ENCODE measurements at places on chromosomes 2 and 18.
A peak's percentile ranks its signal among the peaks of the same experiment; 100 is the strongest.

GRCh38 chr2:15722980-15723379, 131.3 kb downstream of the DDX1 start:
- H3K4me3 ChIP-seq: no peak overlapping the region
- no peak for DNase-seq
- H3K36me3 ChIP-seq: no peaks in the 10 kb centered on the region

DNA sequence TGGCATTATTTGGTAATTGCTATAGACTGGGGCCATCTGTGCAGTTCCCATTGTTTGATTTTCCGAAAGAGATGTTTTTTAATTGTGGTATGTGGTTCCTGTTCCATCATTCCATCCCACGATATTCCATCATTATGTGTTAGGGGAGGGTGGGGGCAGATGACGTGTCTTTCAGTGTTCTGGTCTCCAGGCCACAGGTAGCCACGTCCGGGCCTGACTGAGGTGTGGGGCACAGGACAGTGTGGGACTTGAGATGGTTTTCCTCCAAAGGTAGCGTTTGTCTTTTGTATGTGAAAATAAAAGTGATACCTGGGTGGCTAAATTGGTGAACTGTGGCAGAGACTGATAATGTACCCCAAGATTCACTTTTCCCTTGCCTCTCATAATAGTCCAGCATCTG, 192.2 kb upstream of the HAAO start:
- no peaks in the 10 kb centered on the region for H3K36me3 ChIP-seq
- H3K4me1 ChIP-seq: no peaks in the 10 kb centered on the region
- peaks cover 6% of the 10 kb centered on the region for H3K27me3 ChIP-seq

GRCh38 chr18:2510416-2510815, 60.9 kb downstream of the METTL4 start:
- no peaks in the 10 kb centered on the region for H3K27me3 ChIP-seq
- no peak overlapping the region for H3K27ac ChIP-seq
- peaks cover 8% of the 10 kb centered on the region for H3K4me1 ChIP-seq
- no peak for DNase-seq

DNA sequence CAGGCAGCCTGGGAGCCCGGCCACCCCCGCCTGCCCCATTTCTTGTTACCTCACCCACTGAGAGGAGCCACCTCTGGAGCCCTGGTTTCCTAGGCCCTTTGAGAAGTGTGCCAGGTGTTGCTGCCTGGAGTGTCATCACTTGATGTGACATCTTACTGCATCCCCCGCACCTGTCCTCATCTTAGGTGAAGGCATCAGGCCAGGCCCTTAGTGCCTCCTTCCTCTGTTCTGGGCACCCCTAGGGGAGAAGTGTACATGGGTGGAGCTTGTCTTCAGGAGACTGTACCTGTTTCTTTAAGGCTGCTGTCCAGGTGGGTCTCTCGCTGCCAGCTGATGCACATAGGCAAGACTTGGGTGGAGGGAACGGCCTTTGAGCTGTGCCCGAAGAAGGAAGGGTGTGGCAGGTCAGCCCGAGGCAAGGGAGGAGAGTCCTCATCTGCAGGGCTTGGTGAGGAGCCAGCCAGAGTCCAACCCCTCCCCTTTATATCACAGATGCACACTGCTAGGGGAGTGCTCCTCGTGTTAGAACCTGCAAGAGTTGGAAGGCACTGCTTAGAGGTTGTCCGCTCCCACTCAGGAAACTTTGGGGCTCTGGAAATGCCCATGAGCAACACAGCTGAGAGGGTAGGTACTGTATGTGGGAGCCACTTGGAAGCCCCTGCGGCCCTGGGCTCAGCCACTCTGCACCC, 45.9 kb downstream of the NCK2 start:
- peaks cover 96% of the 10 kb centered on the region for H3K4me1 ChIP-seq
- peak overlapping the region; percentile 86 for H3K27ac ChIP-seq
- H3K27me3 ChIP-seq: no peaks in the 10 kb centered on the region
- DNase-seq: no peak
- no peak overlapping the region for H3K4me3 ChIP-seq

- no peak overlapping the region for H3K27ac ChIP-seq
- H3K36me3 ChIP-seq: no peaks in the 10 kb centered on the region
- peaks cover 4% of the 10 kb centered on the region for H3K27me3 ChIP-seq
- DNase-seq: no peak
- no peak overlapping the region for H3K4me3 ChIP-seq
These were observed 110.8 kb downstream of the FMNL2 start for GRCh38 chr2:152445791-152446201.

GRCh38 chr18:55427951-55428350, 160.0 kb downstream of the TCF4 start:
- no peaks in the 10 kb centered on the region for H3K36me3 ChIP-seq
- H3K27me3 ChIP-seq: peaks cover 3% of the 10 kb centered on the region
- no peaks in the 10 kb centered on the region for H3K4me1 ChIP-seq
- H3K27ac ChIP-seq: no peak overlapping the region
- DNase-seq: no peak

DNA sequence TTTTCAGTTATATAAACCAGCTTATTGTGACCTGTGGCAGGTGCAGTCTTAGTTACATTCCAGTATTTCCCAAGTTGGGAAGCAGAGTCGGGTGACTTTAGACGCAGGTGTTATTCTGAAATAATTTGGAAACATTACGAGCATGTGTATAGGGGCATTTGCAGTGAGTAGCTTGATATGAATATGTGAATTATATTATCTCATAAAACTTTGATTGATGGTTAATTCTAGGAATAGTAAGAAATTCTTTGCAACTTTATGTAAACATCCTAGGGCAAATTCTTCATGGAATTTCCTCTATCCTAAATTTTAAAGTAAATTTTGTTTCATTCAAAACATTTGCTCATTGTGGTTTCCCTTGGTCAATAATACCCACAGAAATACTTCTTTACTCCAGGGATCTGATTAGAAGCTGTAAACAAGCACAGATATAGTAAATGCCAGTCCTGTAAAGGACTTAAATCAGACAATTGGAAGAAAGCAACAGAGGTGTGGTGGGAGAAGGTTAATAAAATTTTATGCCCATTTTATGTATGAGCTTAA, 580.6 kb upstream of the CDH2 start:
- H3K36me3 ChIP-seq: no peaks in the 10 kb centered on the region
- no peaks in the 10 kb centered on the region for H3K4me1 ChIP-seq
- no peak for DNase-seq

- no peak overlapping the region for H3K4me3 ChIP-seq
- peaks cover 15% of the 10 kb centered on the region for H3K36me3 ChIP-seq
- H3K27ac ChIP-seq: peak overlapping the region; percentile 33
- no peaks in the 10 kb centered on the region for H3K27me3 ChIP-seq
- H3K4me1 ChIP-seq: peaks cover 47% of the 10 kb centered on the region
These were observed 56.0 kb downstream of the MAPRE2 start for GRCh38 chr18:35097195-35097594.

DNA sequence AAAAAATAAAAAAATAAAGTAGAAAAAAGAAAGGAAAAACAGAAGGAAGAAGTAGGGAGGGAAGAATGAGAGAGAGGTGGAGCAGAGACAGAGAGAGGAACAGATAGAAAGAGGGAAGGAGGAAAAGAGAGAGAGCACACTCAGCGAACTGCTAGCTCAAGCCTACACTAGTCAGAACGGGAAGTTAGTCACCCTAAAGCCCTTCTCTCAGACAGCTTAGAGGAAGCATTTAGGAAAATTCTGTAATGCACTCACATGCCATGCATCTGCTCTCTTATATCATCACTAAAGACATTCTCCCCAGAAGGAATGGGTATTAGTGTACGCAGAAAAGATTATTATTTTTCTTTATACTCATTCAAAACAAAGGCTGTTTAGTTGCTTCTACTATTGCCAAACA, 68.1 kb upstream of the SULT1C3 start:
- H3K27me3 ChIP-seq: peaks cover 6% of the 10 kb centered on the region
- no peak overlapping the region for H3K4me3 ChIP-seq
- no peak overlapping the region for H3K27ac ChIP-seq
- H3K4me1 ChIP-seq: peaks cover 9% of the 10 kb centered on the region
- DNase-seq: no peak

DNA sequence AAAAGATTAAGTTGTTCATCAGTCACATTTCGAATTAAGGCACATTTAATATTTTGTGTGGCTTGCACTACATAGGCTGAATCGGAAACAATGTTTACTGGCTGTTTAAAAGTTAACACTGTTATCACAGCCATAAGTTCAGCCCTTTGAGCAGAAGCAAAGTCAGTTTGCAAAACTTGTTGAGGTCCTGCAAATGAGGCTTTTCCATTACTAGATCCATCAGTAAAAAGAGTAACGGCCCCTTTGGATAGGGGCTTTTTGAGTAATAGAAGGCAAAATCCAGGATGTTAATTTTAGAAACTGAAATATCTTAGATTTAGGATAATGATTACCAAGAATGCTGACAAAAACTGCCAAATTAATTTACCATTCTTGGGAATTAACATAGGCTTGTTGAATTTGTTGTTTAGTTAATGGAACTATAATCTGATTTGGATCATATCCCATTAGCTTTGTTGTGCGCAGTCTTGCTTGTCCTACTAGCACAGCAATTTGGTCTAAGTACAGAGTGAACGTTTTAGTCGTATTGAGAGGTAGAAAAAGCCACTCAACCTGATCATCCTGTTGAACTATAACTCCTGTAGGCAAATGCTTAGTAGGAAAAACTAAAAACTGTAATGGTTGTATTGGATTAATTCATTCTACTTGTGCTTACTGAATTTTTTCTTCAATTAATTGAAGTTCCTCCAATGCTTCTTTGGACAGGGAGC, 13.9 kb upstream of the SUCLG1 start:
- peaks cover 2% of the 10 kb centered on the region for H3K27me3 ChIP-seq
- H3K4me1 ChIP-seq: no peaks in the 10 kb centered on the region
- H3K27ac ChIP-seq: no peak overlapping the region
- H3K36me3 ChIP-seq: peaks cover 7% of the 10 kb centered on the region
- no peak for DNase-seq

GRCh38 chr2:145047554-145047953, 527.6 kb upstream of the ZEB2 start:
- H3K4me3 ChIP-seq: no peak overlapping the region
- no peak overlapping the region for H3K27ac ChIP-seq
- no peak for DNase-seq
- no peaks in the 10 kb centered on the region for H3K4me1 ChIP-seq

DNA sequence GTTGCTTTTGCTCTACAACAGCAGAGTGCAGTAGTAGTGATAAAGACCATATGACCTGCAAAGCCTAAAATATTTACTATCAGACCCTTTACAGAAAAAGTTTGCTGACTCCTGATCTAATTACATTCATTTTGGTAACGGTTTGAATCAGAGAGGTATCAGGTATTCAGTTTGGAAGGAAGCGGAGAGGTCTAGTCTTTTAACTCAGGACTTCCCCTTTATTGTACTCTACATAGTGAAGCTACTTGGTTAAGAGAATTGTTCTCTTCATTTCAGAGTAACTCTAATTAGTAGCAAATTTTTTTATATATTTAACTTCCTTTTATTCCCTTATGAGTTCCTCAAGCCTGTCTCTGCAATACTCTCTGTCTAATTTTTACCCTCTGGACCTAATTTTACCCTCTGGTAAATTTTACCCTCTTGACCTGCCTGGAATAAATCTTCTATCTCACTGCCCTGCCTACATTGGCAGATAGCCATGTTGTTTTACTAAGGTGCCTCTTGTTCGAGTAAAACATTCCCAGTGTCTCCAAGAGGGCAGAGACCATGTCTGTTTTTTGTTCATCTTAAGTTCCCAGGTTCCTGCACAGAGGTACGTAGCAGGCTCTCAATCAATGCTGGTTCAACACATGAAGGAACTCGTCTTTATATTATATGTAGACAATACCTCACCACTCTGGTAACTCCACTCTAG, 170.6 kb downstream of the DNAH6 start:
- peaks cover 6% of the 10 kb centered on the region for H3K4me1 ChIP-seq
- peaks cover 9% of the 10 kb centered on the region for H3K36me3 ChIP-seq
- no peak overlapping the region for H3K4me3 ChIP-seq
- H3K27me3 ChIP-seq: peaks cover 3% of the 10 kb centered on the region
- no peak for DNase-seq

DNA sequence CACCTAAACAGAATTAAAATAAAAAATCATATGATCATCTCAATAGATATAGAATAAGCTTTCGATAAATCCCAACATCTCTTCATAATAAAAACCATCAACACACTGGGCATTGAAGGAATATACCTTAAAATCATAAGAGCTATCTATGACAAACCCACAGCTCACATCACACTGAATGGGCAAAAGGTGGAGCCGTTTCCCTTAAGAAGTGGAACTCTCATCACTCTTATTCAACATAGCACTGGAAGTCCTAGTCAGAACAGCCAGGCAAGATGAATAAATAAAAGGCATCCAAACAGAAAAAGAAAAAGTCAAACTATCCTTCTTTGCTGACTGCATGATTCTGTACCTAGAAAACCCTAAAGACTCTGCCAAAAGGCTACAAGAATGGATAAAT, 510.3 kb downstream of the ZNF804A start:
- peaks cover 4% of the 10 kb centered on the region for H3K36me3 ChIP-seq
- H3K4me3 ChIP-seq: no peak overlapping the region
- DNase-seq: no peak
- H3K27me3 ChIP-seq: no peaks in the 10 kb centered on the region
- H3K27ac ChIP-seq: no peak overlapping the region

GRCh38 chr2:181991171-181991885, 5.7 kb downstream of the PPP1R1C start:
- no peaks in the 10 kb centered on the region for H3K27me3 ChIP-seq
- no peaks in the 10 kb centered on the region for H3K36me3 ChIP-seq
- DNase-seq: no peak
- H3K27ac ChIP-seq: no peak overlapping the region
- H3K4me1 ChIP-seq: no peaks in the 10 kb centered on the region

DNA sequence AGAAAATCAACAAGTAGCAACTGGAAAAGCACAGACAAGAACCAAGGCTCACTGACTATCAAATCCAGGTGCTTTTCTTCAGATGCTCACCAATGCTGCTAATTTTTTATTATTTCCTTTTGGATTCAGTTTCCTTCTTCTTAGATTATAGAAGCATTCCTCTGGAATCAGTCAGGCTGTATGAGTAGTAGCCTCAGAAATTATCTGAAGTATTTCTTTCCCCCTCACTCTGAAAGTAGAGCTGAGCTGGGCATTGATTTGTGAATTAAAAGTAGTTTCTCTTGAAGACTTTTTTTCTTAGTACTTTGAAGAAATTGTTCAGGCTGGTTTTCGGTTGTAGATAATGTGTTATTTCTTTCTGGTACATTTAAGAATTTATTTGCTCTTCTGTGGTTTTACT, 273.7 kb downstream of the NOL4 start:
- DNase-seq: no peak
- H3K4me3 ChIP-seq: no peak overlapping the region
- no peak overlapping the region for H3K27ac ChIP-seq
- no peaks in the 10 kb centered on the region for H3K36me3 ChIP-seq

DNA sequence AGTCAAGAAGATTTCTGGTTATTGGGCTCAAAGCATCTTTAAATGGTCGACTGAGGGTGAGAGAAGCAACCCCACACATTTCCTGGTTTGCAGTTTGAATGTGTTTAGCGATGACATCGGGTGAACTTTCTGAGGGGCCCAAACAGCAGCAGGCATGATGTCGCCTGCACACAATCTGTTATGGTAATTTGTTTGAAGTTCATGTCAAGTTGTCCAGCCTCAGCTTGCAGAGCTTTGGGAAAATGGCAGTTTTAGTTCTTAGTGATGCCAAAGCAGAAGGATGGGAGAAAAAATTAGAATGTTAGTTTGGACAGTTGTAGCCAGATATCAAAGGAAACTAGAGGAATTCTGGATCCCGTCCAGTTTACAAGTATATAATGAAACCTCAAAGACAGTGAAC, 284.6 kb downstream of the MBD5 start:
- peaks cover 3% of the 10 kb centered on the region for H3K27me3 ChIP-seq
- no peak overlapping the region for H3K4me3 ChIP-seq
- DNase-seq: no peak
- peaks cover 7% of the 10 kb centered on the region for H3K36me3 ChIP-seq
- no peak overlapping the region for H3K27ac ChIP-seq
- H3K4me1 ChIP-seq: no peaks in the 10 kb centered on the region

GRCh38 chr2:41720331-41721251, 327.2 kb upstream of the PKDCC start:
- no peak overlapping the region for H3K4me3 ChIP-seq
- no peak for DNase-seq
- no peaks in the 10 kb centered on the region for H3K36me3 ChIP-seq
- peaks cover 15% of the 10 kb centered on the region for H3K4me1 ChIP-seq
- H3K27me3 ChIP-seq: peaks cover 2% of the 10 kb centered on the region
- no peak overlapping the region for H3K27ac ChIP-seq
